Thoracic aorta (tissue), 2 donors: ENCODE measurements at places on chromosomes 6 and 20. TPM values are rescaled to one million over a fixed set of nuclear protein-coding genes. Genes with fewer than 3 reads are reported as not detected.

GRCh38 chr6:108127826-108128225, 38.0 kb upstream of the NR2E1 start:
- no peaks in the 10 kb centered on the region for H3K4me1 ChIP-seq
- no peaks in the 10 kb centered on the region for H3K36me3 ChIP-seq
- no peak overlapping the region for H3K27ac ChIP-seq
- no peak overlapping the region for H3K4me3 ChIP-seq
- DNase-seq: no peak
- no peaks in the 10 kb centered on the region for H3K27me3 ChIP-seq

DNA sequence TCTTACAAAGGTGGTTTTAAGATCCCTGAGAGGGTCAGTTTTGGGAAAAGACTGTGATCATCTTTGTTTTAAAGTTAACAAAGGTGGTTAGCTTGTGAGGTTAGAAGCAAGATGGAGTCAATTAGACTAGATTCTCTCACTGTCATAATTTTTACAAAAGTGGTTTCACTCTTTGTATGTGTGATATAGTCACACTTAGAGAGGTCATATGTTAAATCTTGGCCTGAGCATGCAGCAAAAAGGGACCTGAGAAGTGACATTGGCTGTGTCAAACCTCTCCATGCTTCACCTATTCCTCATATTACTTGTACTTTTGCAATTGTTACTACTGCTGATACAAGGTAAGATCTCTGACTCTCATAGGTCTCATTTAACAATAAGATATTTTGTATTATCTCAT, 368.0 kb downstream of the TBC1D32 start:
- H3K27me3 ChIP-seq: no peaks in the 10 kb centered on the region
- no peak overlapping the region for H3K4me3 ChIP-seq
- H3K27ac ChIP-seq: no peak overlapping the region
- DNase-seq: no peak

DNA sequence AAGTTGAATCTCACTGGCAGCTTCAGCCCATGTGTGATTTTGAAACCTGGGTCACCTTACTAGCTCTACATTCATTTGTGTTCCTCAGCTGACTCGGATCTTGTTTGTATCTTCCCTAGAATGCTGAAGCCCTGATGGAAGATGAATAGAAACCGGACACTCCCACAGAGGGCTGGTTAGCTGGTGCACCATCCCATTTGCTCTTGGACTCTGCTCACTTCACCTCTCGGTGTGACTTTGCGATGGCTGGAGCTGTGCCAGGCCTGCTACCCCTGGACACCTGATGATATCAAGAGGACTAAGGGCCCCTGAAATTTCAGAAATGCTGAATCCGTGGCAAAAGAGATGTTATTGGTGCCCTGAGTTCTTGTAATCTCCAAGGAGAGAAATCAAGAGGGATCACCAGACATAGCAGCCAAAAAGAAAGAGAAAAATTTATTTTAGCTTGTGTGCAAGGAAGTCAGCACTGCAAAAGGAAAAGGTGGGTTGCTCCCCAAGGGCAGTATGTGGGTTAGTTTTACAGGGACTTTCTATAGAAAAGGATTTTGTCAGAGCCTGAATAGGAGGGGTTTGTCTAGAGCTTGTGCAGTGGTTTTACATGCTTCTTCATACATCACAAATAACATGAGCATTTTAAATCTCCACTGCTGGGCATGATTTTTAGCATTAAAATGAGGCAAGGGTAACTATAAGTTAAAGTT, 426.3 kb upstream of the NOX3 start:
- DNase-seq: no peak
- H3K27ac ChIP-seq: no peak overlapping the region
- H3K4me3 ChIP-seq: no peak overlapping the region
- no peaks in the 10 kb centered on the region for H3K36me3 ChIP-seq
- peaks cover 9% of the 10 kb centered on the region for H3K4me1 ChIP-seq

DNA sequence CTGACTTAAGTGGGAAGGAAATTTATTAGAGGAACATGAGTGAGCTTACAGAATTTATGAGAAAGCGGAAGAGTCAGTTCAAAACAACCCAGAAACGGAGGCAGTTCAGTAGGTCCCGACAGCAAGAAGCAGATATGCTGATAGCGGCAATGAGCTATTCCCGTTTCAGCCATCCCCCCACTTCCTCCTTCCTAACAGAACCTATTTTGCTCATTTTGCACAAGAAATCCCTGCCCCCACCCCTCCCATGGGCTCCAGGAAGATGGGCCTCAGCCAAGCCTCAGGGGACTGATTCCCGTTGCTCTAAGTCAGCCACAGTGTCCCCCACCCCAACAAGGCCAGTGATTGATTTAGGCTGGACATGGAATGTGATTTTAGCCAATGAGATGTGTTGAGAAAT, 157.5 kb downstream of the CEBPB start:
- H3K4me1 ChIP-seq: peaks cover 22% of the 10 kb centered on the region
- no peaks in the 10 kb centered on the region for H3K36me3 ChIP-seq
- H3K27ac ChIP-seq: no peak overlapping the region

- H3K4me3 ChIP-seq: no peak overlapping the region
- DNase-seq: no peak
- peaks cover 23% of the 10 kb centered on the region for H3K4me1 ChIP-seq
- H3K27ac ChIP-seq: no peak overlapping the region
Observed at GRCh38 chr20:38044685-38045084, 11.1 kb downstream of the RPRD1B start.

DNA sequence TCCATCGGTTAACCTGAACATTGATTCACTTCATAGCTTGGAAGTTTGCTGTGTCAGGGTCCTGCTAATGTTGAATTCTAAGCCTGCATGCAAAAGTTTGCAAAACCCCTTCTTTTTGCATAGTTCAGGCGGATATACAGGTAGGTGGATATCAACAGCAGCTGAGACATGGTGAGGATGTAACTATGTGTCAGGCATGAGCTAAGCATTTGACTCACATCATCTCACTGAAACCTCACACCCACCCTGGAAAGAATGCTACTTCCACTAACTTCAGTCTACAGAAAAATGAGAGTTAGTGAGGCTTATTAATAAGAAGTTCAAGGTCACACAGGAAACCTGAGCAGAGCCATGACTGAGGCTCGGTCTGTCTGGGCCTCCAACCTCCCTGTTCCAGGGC, 276.9 kb downstream of the BMP7 start:
- no peak for DNase-seq
- H3K4me3 ChIP-seq: no peak overlapping the region
- no peaks in the 10 kb centered on the region for H3K36me3 ChIP-seq
- no peaks in the 10 kb centered on the region for H3K4me1 ChIP-seq
- H3K27ac ChIP-seq: no peak overlapping the region

Gene THBD
- 266 TPM for total RNA-seq
